Right kidney (tissue), 9 donors: ENCODE measurements at places on chromosomes 11 and 22.

GRCh38 chr11:8032576-8033304 lies 45.6 kb downstream of the EIF3F start:
- no peak for DNase-seq

DNA sequence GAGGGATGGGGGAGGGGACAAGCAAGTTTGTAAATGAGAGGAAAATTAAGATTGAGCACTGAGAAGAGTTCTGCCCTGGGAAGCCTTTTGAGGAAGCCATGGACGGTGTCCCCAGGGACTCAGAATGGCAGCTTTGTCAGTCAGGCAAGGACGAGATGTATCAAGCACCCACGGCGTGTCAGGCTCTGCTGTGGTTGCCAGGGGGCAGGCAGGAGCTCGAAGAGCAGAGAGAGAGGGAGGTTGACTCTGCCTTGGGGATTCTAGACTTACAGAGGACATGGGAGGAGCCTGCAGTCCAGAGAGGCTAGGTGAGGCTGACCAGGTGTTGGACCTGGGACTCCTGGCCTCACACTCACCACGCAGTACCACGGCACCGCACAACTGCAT lies 29.1 kb upstream of the SYT7 start:
- no peak for DNase-seq

- no peak for DNase-seq
Measured at GRCh38 chr22:17194213-17194612, 25.0 kb downstream of the ADA2 start.

- no peak for DNase-seq
Measured at GRCh38 chr11:15911377-15912044, 444.8 kb downstream of the SOX6 start.

- DNase-seq: no peak
Measured at GRCh38 chr11:14898355-14898754, 6.3 kb upstream of the CYP2R1 start.

GRCh38 chr22:49670456-49671330 lies 157.0 kb downstream of the BRD1 start:
- no peak for DNase-seq

DNA sequence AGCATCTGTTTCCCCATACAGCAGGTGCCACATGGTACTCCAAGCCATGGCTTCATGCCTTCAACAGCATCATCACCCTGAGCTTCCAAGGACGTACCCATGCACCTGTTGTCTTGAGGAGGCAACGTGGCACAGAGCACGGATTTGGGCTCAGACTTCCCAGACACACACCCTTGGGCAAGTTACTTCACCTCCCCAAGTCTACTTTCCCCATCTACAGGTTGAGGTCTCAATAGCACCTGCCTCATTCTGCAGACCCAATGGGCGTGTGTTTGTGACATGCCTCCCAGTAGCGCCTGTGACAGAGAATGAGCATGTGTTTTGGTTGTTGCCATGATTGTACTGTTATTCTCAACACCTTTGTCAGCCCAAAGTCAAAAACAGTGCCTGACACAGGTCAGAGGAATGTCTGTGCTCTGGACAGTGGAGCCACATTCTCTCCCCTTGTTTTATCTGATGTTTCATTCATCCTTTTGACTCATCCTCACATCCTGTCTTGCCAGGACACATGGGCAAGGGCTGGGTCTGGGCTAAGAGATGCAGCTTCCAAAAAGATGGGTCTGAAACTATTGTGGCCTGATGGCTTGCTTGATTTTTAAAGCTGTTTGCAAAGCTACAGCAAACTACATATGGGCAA lies 53.4 kb upstream of the CCND1 start:
- DNase-seq: no peak

- peak; percentile 82 for DNase-seq
Measured at GRCh38 chr11:118152552-118153471, at the start of gene SCN4B. SCN4B (minus strand) TSS chr11:118152823; CDS start chr11:118152673, 150 bp downstream.

DNA sequence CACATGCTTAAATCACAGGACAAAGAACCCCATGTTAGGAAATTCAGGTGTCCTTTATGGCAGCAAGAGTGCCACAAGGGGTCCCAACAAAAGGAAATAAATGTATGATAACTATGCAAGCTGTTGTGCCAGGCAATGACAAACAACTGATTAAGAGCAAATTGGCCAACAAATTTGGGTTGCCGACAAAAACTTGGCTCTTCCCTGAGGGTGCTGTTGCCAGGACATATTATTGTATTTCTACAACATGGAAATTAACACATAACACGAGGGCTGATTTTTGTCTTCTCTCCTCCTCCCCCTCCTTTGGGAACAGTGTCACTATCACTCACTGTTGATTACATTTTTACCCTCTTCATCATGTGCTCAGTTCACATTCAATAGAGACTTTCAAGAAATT lies 56.0 kb downstream of the LRRC4C start:
- no peak for DNase-seq

DNA sequence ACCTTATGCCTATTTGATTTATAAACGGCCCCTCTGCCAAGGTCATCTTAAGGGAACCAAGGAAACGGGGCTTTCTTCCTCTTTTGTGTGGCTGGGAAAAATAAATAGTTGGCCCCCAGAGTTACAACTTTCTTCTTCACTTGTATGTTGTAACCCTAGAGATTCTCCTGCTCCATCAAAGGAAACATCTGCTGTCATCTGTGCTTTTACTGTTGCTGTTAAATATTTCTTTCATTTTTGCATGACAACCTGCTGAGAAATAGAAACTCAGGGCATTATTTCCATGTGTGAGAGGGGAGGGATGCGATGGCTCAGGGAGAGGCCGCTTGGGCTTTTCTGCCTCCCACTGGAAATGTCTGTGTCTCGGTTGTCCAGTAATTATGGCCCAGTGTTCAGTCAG lies 21.8 kb upstream of the CDC42EP2 start:
- no peak for DNase-seq
